A172 (cell line): ENCODE measurements at places on chromosomes 16 and 17. TPM values are rescaled to one million over a fixed set of nuclear protein-coding genes. Genes with fewer than 3 reads are reported as not detected.

EVPL gene
- total RNA-seq = not detected in 2 replicates

GRCh38 chr16:11342021-11342855 is 3.0 kb upstream of the RMI2 start:
- DNase-seq = no peak

DNA sequence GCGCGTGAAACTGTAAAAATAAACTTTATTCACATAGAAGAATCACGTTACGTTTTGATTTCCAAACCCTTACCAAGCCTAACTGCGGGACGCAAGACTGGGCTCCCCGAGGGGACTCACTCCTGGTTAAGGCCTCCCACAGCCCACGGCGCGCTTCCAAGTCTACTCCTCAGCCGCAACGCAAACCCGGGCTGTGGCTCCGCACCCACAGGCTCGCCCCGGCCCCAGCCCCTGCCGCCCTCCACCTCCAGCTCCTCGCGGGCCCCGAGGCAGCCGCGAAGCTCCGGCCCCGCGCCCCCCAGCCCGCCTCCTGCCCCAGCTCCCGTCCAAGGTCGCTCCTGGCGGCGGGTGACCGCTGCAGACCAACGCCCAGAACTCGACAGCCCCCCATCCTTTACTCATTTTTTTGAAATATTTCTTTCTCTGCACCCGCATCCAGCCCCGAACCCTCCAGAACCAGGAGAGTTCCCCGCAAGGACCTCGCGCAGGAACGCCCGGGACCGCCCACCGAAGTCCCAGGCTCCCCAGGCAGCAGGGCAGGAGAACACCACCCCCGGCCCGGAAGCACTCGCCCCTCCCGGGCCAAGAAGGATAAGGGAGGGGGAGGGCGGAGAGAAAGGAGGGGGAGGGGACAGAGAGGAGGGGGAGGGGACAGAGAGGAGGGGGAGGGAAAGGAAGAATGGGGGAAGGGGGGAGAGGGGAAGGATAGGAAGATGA is 912 bp downstream of the USP22 start:
- DNase-seq = peak; percentile 58

DNA sequence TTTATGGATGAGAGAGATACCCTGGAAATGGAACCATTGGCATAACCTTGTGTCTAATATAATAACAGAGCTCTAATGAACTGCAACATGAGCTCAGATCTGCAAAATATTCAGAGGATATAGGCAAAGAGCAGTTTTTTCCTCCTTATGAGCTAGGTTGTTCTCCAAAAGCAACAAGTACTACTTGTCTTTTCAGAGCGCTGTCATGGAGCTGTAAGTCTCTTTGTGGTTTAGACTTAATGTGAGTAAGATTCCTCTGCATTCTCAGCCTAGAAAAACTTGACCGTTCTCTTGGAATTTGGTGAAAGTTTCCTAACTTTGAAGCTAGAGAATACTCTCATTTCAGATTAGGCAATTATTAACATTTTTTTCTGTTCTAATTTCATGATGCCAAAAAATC is 85.2 kb downstream of the FTO start:
- peak; percentile 22 for DNase-seq

DNA sequence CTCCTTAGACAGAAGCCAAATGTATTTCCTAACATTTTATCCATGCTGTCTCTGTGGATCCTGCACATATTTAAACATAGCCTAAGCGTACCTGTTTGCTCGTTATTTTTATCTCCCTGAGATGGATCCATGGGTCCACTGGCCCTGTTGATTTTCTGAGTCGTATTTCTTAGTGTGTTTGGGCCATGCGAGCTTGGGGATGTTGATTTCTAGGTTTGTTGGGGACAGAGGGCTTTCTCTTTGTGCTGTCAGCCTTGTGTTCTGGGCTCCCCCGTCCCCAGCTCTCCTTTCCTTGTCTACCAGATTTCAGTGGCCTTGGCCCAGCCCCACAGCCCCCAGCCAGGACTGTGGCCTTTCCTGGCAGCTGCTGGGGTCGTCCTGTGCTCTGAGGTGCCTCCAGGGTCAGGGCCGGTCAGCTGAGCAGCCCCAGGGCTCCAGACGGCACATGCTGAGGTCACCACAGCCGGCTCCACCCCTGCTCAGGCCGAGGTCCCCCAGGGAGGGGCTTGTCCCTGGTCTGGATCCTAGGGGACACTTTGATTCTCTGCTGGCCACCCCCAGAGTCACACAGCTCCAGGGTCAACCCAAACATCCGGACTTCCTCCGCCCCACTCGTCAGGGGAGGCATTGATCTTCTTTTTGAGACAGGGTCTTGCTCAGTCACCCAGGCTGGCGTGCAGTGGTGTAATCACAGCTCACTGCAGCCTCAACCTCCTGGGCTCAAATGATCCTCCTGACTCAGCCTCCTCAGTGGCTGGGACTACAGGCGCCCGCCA is 4.4 kb downstream of the SSTR5 start:
- DNase-seq = no peak

DNA sequence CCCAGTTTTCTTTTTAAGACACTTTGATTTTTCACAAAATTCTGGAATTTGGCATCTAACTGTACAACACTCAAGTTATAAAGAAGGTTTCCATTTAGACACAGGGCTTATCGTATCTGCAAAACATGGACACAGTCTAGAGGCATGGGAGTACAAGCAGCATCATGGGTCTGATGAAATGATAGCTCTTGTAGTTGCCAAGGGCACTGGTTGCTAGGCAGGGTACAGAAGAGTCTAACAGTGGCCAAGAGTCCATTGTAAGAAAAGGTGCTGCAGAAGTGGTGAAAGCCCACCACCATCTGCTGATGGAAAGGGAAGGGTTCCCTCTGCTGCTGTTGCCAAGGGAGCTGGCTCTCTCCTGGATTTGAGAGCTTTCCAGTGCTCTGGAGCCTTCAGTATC is 20.8 kb downstream of the MYOCD start:
- no peak for DNase-seq
